ENCODE measurements at places on chromosomes 6 and 20. TPM values are rescaled to one million over a fixed set of nuclear protein-coding genes. Genes with fewer than 3 reads are reported as not detected.

- peaks cover 41% of the 10 kb centered on the region for H3K4me1 ChIP-seq
- H3K27me3 ChIP-seq = no peaks in the 10 kb centered on the region
- no peak overlapping the region for H3K4me3 ChIP-seq
- H3K36me3 ChIP-seq = no peaks in the 10 kb centered on the region
- H3K27ac ChIP-seq = no peak overlapping the region
- no peak for DNase-seq
Observed at GRCh38 chr6:137224799-137225198, 5.6 kb upstream of the IFNGR1 start.

- no peaks in the 10 kb centered on the region for H3K27me3 ChIP-seq
- no peak overlapping the region for H3K4me3 ChIP-seq
- no peaks in the 10 kb centered on the region for H3K36me3 ChIP-seq
- DNase-seq = no peak
Observed at GRCh38 chr6:111738631-111739030, 133.0 kb upstream of the TRAF3IP2 start.

GRCh38 chr6:44285552-44286284 is 15.5 kb downstream of the TMEM151B start:
- no peak overlapping the region for H3K27ac ChIP-seq
- peaks cover 21% of the 10 kb centered on the region for H3K27me3 ChIP-seq
- H3K36me3 ChIP-seq = no peaks in the 10 kb centered on the region
- no peak overlapping the region for H3K4me3 ChIP-seq
- peak; percentile 28 for DNase-seq

GRCh38 chr6:4675121-4675520 is 101.1 kb upstream of the CDYL start:
- no peak overlapping the region for H3K27ac ChIP-seq
- no peak overlapping the region for H3K4me3 ChIP-seq
- H3K36me3 ChIP-seq = no peaks in the 10 kb centered on the region

GRCh38 chr6:144053601-144054000 is 41.8 kb downstream of the SF3B5 start:
- no peak overlapping the region for H3K27ac ChIP-seq
- H3K36me3 ChIP-seq = no peaks in the 10 kb centered on the region
- no peaks in the 10 kb centered on the region for H3K4me1 ChIP-seq
- H3K4me3 ChIP-seq = no peak overlapping the region
- DNase-seq = no peak

DNA sequence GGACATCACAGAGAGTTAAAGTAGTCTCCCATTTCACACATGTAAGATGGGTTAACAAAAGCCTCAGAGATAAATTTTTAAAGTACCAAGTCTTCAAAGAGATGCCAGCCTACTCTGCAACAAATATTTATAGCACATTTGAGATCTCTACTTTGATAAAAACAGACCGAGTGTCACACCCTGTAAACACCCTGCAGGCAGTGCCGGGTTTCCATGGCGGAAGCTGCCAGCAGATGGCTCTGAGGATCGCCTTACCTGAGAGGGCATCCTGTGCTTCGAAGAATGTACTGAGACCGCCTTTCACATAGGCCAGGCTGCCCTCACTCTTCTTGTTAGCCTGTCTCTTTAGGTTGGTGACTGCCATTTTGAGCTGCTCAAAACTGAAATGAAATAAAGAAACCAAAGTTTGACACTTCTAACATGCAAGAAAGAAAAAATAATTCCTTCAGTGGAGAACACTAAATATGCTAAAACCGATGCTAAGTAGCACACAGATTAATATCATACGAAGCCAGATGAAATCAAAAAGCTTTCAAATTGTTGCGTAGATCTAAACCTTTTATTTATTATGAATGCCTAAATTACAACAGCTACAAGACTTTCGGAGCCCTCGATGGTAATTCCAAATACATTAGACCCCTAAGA is 39.3 kb downstream of the HUS1B start:
- H3K4me3 ChIP-seq = no peak overlapping the region
- no peak for DNase-seq
- no peaks in the 10 kb centered on the region for H3K36me3 ChIP-seq
- H3K27ac ChIP-seq = no peak overlapping the region

The CRISP3 gene
- not detected for total RNA-seq

The TP53INP2 gene
- 14.2 TPM for total RNA-seq

The KCNS1 gene
- 1.8 TPM for total RNA-seq

- no peak for DNase-seq
- no peak overlapping the region for H3K4me3 ChIP-seq
- H3K27ac ChIP-seq = no peak overlapping the region
Observed at GRCh38 chr6:122569230-122569771, 40.9 kb upstream of the PKIB start.

GRCh38 chr6:131549811-131550210 is 23.2 kb upstream of the ARG1 start:
- H3K27me3 ChIP-seq = no peaks in the 10 kb centered on the region
- DNase-seq = no peak
- no peaks in the 10 kb centered on the region for H3K36me3 ChIP-seq
- peaks cover 12% of the 10 kb centered on the region for H3K4me1 ChIP-seq
- H3K4me3 ChIP-seq = no peak overlapping the region
- no peak overlapping the region for H3K27ac ChIP-seq

The MAK gene
- under 0.01 TPM for total RNA-seq

The HLA-G gene
- total RNA-seq = not detected

GRCh38 chr6:2706558-2706957 is 44.2 kb downstream of the MYLK4 start:
- no peak for DNase-seq
- H3K27ac ChIP-seq = no peak overlapping the region
- no peaks in the 10 kb centered on the region for H3K4me1 ChIP-seq
- H3K36me3 ChIP-seq = no peaks in the 10 kb centered on the region

The GPR6 gene
- total RNA-seq = not detected

The TRIM31 gene
- total RNA-seq = not detected

The MATN4 gene
- total RNA-seq = not detected

DNA sequence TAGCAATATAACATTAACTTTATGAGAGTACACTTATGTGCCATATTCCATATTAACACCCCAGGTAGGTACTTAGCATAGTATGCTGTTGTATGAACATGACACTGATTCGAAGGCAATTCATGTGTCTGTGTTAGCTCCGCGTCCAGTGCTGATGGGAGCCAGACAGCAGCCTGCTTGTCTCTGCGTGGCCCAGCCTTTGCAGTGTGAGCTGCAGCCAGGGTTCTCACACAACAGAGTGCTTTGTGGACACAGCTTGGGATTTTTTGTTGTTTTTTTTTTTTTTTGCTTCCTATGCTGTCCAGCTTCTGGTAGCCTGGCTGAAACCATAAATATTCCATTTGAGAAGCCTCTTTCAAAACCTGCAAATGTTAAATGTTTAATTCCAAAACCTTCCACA is 350.9 kb downstream of the SMOC2 start:
- no peaks in the 10 kb centered on the region for H3K36me3 ChIP-seq
- no peak for DNase-seq
- H3K27ac ChIP-seq = no peak overlapping the region
- no peaks in the 10 kb centered on the region for H3K27me3 ChIP-seq
- H3K4me3 ChIP-seq = no peak overlapping the region
- no peaks in the 10 kb centered on the region for H3K4me1 ChIP-seq

DNA sequence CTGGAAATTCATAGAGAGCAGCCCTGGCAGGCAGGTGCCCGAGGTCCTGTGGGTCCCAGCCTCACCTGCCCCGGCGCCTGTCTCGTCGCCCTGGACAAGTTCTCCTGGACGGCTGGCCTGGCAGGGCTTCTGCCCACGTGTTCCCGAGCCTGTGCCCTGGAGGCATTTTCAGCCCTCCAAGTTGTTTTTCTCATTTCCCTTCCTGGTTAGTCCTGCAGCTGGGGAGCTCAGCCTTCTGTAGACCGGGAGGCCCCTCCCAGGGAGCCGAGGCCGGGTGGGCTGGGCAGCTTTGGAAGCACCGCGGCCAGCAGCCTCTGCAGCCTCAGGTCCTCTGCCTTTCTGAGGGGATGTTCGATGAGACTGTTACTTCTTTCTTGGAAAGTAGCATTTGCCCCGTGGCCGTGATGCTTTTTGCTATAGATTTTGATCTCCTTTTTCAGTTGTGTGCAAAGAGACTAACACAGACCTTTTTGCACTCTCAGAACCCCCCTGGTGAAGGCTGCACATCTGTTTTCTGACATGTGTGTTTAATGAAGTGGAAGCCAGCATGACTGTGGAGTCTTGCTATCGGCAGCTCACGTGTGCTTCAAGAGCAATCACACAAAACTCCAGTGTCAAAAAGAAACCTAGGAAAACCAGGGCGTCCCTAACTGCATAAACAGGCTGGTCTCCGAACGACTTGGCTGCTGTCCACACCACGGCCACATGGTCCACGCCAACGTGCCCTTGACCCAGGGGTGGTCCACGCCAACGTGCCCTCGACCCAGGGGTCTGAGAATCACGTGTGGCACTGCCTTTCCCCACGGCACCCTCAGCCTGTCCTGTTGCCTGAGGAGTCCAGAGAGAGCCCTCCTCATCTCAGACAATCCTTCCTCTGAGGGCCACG is 207.5 kb downstream of the SMOC2 start:
- no peak for DNase-seq
- H3K36me3 ChIP-seq = no peaks in the 10 kb centered on the region
- H3K4me1 ChIP-seq = peaks cover 4% of the 10 kb centered on the region
- H3K27me3 ChIP-seq = peaks cover 3% of the 10 kb centered on the region

GRCh38 chr6:163390770-163391169 is 23.7 kb upstream of the QKI start:
- H3K27ac ChIP-seq = no peak overlapping the region
- H3K4me3 ChIP-seq = no peak overlapping the region
- no peak for DNase-seq
- no peaks in the 10 kb centered on the region for H3K36me3 ChIP-seq
- H3K27me3 ChIP-seq = no peaks in the 10 kb centered on the region

- H3K4me3 ChIP-seq = no peak overlapping the region
- no peaks in the 10 kb centered on the region for H3K27me3 ChIP-seq
- peak; percentile 79 for DNase-seq
- H3K27ac ChIP-seq = peak overlapping the region; percentile 78
Observed at GRCh38 chr6:44059359-44060346, 67.6 kb downstream of the MRPL14 start.
